ENCODE measurements at places on chromosomes 11 and 22.

- DNase-seq, result no peak
These were observed 88.0 kb upstream of the POU2AF2 start for GRCh38 chr11:111157571-111157970.

DNA sequence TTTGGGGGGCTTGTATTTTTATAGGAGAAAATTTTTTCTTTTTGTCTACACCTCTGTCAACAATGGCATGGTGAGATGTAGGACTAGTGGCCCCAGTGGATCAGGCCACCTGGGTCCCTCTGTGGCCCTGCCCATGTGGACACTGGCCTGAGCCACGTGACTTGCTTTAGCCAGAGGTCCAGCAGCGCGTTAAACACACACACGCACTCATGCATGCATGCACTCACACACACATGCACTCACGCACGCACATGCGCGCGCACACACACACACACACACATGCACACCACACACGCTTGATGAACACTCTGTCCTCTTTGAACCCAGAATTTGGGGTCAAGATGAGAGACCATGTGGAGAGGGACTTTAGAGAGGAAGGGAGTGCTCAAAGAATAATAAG is 59.4 kb upstream of the NUP50 start:
- no peak for DNase-seq

DNA sequence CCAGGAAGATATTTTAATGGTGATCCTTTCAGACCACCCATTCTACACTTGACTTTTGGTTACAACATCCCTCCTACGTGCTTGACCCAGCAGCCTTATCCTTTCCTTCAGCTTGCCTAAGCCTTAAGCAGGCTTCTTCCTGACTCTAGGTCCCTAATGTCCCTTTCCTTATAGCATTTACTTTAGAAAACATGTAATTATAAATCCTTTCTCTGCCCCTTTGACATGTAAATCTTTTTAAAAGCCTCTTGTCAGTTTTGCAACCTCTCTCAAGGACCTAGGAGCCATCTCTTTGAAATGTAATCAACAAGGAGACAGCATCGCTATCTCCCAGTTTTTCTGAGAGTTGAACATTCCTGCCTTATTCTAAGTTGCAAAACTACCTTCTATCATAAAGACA is 1255.2 kb downstream of the LRRC4C start:
- DNase-seq, result no peak

DNA sequence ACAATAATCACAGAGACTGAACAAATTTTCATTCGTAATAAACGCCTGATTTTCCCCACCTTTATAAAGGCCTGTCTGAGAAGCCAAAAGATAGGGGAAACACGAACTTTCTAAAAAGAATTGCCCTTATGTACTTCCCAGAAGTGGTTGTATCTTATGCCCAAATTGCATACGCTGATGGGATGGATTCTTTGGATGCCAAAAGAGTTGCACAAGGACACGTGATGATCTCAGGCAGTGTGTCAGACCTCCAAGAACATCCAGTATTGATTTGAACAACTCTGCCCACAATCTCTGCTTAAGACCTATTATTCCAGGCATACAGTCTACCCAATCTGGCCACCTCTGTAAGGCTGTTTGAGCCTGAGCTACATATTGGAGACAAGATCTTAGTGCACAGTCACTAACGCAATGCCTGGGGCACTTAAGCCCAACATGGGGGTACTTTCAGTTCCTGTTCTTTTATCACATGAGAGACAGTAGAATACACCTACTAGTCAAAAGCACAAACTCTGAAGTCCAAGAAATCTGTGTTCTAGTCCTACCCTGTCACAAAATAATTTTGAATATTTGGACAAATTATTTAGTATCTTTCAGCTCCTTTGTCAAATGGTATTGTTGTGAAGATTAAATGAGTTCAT is 38.9 kb downstream of the OR10A6 start:
- DNase-seq, result no peak

GRCh38 chr11:17333799-17334586 is 17.6 kb upstream of the NCR3LG1 start:
- DNase-seq, result no peak

- DNase-seq, result no peak
These were observed 185.4 kb downstream of the DBX1 start for GRCh38 chr11:19974886-19975285.
